ENCODE measurements at places on chromosomes 6 and 20.

DNA sequence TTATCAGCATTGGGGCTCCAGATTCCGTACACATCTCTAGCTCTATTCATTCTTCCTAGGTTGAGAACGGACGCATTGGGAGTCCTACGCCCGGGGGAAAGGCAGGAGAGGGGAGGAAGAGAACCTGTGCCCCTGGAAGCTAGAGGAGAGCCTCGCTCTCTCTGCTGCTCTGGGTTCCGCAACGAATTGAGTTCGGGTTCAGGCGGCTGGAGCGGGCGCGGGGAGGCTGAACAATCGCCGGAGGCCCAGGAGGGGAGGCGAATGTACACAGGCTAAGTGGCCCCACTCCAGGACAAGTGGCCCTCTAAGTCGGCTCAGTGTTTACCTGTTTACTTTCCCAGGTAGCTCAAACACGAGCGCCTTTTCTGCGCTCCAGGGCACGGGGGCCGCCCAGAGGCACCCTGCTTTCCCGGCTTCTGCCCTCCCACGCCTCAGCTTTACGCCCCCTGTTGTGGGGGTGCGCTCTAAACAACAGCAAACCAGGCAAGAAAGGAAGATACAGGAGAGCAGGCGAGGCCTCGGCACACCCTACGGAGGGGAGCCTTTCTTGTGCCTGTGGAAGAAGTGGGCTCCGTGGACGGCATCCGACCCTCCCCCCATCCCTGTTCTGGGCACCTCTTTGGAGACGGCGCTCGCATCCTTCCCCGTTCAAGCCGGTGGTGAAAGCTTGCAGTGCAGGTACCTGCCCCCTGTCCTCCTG is 4.6 kb upstream of the NKX2-2 start:
- DNase-seq, result no peak

DNA sequence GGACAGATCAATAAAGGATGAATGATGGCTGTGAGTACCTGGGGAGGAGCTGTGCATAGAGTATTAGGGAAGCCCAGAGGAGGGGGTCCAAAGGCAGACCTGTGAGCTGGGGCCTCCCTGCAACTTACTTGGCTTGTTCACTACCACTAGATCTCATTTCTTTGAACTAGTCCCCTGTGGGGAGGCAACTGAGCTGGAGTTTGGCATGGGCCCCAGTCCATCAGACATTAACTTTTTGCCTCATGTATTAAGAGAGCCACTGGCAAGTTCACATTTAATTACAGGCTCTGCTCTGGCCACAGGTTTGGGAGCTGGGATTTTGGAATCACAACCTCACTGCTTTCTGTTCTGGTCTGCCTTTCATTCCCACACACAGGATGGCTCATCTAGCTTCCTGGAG is 254.1 kb downstream of the PRL start:
- DNase-seq, result no peak

DNA sequence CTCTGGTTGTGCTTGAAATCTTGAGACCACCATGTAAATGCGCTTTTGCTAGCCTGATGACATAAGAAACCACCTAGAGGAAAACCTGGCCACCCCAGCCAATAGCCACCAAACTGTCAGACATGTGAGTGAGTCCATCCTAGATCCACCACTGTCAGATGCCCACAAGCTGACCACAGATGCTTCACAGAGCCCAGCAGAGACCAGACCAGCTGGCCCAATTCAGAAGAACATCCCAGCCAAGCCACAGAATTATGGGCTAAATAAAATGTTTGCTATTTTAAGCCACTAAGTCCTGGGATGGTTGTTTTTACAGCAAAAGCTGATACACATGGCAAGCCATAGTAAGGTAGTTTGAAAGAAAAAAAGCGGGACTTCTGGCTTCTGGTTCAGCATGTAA is 425.3 kb downstream of the KIF16B start:
- DNase-seq, result no peak

DNA sequence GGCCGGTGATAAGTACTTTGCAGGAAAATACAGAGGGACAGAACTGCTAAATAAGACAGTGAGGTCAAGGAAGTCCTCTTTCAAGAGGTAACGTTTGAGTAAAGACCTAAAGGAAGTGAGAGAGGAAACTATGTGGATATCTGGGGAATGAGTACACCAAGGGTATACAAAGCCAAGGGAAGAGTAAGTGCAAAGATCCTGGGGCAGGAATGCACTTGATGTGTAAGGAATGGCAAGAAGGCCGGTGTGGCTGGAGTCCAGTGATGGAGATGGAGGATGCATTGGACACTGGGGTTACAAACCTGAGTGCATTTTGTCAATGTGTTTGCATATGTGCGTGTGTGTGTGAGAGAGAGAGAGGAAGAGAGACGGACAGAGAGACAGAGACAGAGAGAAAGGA is 32.1 kb upstream of the TGM2 start:
- DNase-seq, result no peak

DNA sequence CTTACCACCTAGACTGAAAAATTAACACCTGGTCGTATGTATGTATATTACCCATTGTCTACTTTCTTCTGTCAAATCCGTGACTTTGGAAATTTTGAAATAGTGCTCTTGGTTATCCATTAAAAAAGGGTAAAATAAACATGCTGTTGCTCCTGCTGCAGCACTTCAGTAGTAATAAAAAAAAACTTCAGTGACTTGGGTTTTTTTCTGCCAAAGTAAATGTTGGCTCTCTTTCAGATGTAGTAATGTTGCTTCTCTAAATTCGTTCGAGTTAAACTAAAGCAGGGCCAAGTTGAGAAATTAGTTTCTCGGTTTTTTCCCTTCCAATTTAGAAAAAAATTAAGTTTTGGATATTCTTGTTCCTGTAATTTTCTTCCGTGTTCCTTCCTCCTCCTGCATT is 34.2 kb downstream of the JARID2 start:
- DNase-seq, result no peak

DNA sequence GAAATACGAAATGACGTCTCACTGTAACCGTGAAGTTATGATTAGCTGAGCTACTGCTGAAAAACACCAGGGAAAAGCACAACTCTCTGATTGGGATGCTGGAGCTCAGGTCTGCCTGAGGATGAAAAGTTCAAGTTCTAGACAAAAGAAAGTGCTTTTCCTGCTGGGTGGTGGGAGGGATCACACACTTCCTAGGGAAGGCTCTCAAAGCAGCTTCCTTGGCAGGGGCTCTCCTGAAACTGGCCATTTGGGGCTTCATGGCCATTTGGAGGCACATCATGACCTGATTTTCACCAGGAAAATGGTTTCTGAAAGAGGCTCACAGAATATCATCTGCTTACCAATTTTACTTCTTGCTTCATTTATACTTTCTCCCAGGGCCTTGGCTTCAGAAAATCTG is 97.1 kb upstream of the KCNK16 start:
- DNase-seq, result no peak

- DNase-seq, result no peak
These were observed 106.3 kb downstream of the SLC23A2 start for GRCh38 chr20:4894981-4895381.

DNA sequence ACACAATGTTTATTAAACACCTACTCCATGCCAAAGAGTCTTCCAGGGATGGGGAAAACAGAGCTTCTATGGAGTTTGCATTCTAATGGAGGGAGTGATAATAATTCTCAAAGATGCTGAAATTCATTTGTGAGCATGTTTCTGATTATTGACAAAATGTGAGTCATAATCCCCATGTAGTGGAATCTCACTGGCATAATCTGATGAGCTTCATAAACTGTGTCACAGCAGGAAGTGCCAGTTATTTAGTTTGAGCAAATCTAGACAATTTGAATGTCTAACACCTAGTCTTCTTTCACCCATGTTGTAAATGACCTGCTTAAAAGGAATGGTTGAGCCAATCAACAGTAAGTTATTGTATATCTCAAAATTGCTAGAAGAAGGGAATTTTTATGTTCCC is 95.1 kb downstream of the KCNQ5 start:
- DNase-seq, result no peak

DNA sequence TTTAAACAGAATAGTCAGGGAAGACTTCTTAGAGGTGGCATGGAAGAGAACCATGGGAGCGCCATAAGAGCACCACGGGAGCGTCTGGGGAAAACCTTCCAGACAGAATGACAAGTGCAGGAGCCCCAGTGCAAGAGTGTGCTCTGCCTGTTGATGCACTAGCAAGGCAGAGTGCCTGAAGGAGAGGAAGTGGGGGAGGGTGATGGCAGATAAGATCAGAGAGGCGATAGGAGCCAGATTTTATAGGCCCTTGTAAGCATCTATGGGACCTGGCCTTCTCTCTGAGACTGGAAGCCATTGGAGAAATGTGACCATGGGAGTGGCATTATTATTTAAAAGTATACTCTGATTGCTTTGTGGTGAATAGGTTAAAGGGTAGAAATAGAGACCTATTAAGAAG is 13.1 kb downstream of the FUCA2 start:
- DNase-seq, result no peak

DNA sequence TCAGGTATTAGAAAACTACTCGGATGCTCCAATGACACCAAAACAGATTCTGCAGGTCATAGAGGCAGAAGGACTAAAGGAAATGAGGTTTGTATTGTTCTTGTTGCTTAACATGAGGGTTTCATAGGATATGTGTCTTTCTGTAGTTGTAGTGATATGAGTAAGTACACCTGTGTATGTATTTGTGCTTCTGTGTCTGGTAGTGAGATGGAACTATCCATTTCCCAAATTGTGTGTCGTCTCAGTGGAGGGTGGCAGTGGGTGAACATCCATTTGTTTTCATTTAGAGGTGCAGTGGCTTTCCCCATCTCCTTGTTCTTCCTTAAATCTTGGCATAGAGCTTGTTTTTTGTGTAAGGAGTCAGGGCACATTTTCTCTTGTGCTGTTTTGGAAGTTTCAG is 8.2 kb downstream of the ASXL1 start:
- no peak for DNase-seq

GRCh38 chr6:119256978-119257462 is 92.5 kb downstream of the MAN1A1 start:
- DNase-seq, result no peak

DNA sequence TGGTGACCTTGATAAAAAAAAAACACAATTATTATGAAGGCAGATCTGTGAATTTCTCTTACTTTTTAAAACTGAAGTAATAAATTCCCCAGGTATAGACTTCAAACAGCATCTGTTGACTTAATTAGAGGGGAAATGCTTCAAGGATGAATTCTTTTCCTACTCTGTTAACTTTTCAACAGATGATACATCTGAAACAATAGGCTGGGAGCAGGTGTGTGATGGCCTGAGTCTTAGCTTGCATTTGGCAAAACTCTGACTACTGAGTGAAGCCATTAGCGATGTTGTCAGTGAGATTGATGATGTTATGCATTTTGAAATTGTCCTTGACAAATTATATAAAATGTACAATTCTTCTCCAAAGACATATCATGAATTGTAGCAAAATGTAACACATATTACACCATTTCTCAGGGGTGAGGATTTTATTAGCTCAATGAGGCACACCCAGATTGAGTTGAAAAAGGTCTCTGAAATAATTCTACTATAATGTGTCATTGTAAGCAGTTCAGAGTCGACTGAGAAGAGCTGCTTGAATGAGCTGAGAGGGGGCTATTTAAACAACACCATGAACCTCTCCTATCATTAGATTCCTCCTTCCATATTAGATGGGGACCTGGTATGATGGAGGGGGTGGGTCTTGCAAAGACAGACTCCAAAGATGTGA is 39.6 kb upstream of the OGFRL1 start:
- no peak for DNase-seq

DNA sequence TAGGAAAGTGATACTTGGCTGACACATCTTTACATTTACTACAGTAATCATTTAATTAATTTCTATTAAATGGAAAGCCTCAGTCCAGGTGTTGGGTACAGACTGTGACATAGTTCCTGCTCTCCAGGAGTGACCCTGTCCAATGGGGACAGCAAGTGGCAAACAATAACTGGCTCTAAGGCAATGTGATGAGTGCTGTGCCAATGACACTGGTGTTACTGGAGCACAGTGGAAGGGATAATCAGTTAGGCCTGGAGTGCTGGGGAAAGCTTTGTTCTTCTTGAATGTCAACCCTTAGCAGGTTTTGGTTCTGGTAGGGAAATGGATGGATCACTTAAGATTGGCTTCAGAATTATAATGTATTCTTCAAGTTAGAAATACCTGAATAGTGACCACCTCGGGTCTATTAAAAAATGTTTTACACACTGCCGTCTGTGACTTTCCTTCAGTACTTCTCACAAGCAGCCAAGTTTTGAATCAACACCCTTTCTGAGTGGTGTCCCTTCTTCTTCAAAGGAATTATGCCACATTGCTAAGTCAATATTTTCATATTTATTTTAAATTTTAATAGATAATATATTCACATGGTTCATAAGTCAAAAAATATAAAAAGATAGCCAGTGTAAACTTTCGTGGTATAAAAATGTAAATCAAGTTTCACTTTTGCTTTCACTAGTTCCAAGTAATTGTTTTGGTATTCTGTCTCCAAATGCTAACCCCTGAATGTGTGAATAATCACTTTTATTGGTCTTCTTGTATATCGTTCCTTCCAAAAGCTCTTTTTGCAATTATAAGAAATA is 9.6 kb downstream of the CMTR1 start:
- DNase-seq, result no peak

DNA sequence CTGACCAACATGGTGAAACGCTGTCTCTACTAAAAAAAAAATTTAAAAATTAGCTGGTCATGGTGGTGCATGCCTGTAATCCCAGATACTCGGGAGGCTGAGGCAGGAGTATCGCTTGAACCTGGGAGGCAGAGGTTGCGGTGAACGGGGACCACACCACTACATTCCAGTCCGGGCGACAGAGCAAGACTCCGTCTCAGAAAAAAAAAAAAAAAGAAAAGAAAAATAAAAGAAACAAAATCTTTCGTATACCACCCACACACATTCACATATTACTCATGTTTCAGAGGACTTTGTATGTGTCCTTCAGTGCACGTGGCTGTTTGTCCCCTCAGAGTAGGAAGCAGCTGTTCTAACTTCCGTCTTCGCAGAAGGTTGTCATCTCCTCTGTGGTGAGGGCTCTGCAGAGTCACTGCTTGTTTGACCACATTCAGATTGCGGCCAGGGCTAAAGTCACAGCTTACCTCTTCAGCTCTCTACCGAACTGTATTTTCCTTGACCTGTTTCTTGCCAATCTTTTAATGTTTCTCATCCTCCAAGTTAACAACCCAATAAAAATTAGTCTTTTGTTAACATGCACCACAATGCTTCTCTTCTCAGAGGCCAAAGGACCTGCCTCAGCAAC is 36.6 kb upstream of the HIVEP1 start:
- no peak for DNase-seq
